HCT116 (cell line): ENCODE measurements at places on chromosomes 11 and 22. TPM values are rescaled to one million over a fixed set of nuclear protein-coding genes. Genes with fewer than 3 reads are reported as not detected.

The ASCL2 gene
- not detected for total RNA-seq

DNA sequence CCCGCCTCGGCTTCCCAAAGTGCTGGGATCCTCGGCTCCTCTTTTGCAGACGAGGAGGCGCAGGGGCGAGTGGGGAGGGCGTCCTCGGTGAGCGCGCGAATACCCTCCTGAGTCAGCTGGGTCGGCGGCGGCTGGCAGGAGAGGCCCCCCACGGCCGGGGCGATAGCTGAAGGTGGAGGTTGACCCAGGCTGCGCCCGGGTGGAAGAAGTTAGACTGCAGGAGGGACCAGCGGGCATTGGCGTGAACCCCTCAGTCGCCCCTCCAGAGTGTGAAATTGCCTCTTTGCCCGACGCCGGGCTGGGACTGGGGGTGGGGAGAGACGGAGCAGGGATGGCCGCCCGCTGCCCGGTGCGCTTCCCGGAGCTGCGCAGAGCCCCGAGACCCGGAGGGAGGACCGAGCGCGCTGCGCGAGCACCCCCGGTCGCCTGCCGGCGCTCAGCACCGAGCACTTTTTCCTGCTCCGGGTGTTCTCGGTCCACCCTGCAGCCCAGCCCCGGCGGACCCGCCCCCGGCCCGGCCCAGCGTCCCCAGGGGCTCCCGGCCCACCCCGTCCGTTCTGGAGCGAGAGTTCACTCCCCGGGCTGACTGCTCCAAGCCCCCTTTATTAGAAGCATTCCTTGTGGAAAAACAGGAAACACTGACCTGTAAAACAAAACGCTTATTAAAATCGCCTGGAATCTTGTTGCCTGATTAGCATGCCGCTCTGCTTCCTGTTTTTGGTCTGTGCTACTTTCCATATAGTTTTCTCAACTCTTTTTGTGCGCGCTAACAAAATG lies 13.7 kb upstream of the CPT1A start:
- H3K36me3 ChIP-seq: no peaks in the 10 kb centered on the region
- no peak for DNase-seq
- H3K4me1 ChIP-seq: peaks cover 15% of the 10 kb centered on the region
- H3K4me3 ChIP-seq: no peak overlapping the region
- H3K27me3 ChIP-seq: no peaks in the 10 kb centered on the region

The GAL gene
- total RNA-seq: 83.1 TPM

GRCh38 chr11:6006846-6007245 lies at the start of gene OR56A4:
Gene OR56A4 (minus strand): TSS chr11:6006946. CDS start chr11:6002992, 3,954 bp downstream.
- no peak for DNase-seq
- H3K36me3 ChIP-seq: no peaks in the 10 kb centered on the region
- no peak within 1 kb of the TSS for H3K4me3 ChIP-seq
- H3K4me1 ChIP-seq: no peaks in the 10 kb centered on the region
